ENCODE measurements at places on chromosomes 3 and 15.

- no peak for DNase-seq
Observed at GRCh38 chr3:61857297-61857696, 295.9 kb downstream of the PTPRG start.

DNA sequence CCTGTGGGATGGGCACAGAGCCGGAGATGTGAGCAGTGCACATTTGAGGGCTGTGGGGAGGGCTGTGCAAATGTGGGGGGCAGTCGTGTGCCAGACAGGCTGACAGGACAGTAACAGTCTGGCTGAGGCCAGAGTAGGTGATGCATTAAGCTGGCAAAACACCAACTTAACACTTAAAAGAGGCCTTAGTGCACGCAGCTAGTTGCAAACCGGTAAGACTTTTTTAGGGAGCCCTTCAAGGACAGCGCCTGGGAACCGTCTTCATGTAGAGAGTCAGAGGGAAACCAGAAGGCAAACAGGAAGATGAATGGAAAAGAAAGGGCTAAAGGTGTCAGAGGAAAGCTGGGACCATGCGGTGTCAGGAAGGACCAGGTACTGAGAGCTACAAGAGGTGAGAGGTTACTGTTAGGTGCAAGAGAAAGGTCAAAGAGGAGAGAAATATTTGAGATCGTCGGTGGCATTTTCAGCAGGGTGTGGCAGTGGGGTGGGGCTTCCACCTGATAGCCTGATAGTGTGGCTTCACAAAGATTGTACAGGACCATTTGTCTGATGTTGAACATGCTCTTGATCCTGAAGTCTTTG is 30.0 kb upstream of the CHD2 start:
- DNase-seq, result no peak

DNA sequence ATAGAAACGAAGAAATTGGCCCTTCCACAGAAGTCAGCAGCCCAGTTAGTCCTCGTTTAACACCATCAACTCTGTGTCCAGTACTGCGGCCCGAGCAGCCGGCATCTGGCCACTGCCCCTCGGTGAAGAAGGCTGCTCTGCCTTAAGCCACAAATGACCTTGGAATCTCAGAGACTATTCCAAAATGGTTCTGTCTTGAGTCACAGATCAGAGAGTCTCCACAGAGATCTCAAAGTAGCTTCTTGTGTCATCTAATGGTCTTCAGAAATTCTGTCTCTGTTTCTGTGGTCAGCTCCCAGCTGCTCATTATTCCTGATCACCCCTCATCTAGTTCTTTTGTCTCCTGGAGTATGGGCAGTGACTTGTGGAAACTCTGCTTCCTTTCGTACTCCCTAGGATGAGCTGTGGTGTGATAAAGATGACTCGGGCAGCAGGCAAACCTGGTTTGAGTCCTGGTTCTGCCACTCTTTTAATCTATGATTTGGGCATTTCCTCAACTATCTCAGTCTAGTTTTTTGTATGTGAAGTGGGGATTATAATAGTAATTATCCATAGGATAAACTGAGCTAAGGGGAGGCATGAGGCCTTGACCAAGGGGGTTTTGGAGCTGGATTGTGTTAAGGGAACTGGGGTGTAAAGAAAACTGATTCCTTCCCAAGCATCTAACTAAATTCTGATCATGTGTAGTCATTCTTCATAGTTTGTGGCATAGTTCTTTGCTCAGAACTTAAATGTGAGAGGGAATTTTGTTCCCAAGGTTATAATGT is 22.6 kb downstream of the CRTC3 start:
- no peak for DNase-seq

GRCh38 chr3:30203301-30203700 is 403.1 kb upstream of the TGFBR2 start:
- no peak for DNase-seq
